K562 (cell line): ENCODE measurements at places on chromosomes 6 and 20. TPM values are rescaled to one million over a fixed set of nuclear protein-coding genes. Genes with fewer than 3 reads are reported as not detected.

The TMEM74B gene
- 18.3 and 18.5 TPM in 2 replicates for total RNA-seq

DNA sequence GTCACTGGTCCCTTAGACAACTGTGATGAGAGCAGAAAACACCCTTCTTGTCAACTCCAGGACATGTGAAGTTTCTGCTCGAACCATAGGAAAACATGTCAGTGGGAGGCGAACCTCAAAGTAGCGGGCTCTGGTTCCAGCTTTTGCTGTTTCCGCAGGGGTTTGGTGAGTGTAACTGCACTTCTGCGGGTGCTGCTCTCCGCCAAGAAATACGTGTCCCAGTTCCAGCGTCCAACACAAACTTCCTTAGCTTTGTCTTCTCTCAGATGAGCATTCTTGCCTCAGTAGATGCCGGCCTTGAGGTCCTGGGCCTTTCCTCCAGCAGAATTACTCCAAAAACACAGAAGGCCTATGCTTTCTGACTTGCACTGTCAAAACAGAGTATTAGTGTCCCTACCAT is 156.3 kb downstream of the FNDC1 start:
- DNase-seq = no peak

The EBF4 gene
- not detected in 2 replicates for total RNA-seq

The PRSS35 gene
- not detected in 2 replicates for total RNA-seq

The OTOR gene
- not detected in 2 replicates for total RNA-seq

- no peak for DNase-seq
Measured at GRCh38 chr20:59718751-59719150, 114.4 kb downstream of the PHACTR3 start.

DNA sequence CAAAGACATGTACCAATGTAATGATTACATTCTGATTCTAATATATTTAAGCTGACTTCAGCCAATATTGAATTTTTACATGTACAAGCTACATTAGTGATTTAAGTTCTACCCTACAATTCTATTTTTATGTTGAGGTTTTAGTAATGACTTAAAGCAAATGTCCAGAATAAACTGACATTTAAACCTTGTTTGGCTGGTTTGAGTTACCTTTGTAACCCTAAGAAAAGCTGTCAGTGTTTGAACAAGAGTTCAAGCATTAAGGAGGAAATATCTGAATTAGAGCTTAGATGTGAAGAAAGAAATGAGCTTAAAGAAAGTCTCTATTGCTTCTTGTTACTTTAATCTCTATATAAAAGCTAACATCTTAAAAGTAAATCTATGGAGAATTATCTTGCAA is 710.6 kb upstream of the EPHA7 start:
- DNase-seq = no peak

DNA sequence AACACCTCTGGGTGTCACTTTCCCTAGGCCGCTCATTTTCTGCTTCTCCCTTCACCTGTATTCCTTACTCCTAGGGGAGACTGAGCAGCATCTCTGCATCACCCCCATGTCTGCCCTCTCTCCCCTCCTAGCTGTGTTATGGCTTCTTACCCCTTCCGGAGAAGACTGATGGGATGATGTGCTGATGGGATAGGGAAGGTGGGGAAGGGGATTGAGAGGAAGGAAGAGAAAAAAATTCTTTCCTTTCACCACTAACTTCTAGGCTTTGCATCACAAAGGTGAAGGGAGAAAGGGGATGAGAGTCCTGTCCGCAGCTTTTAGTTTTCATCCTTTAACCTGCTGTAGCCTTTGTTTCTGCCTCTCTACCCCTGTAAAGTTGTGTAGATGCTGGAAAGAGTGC is 26.7 kb downstream of the AKAP7 start:
- no peak for DNase-seq

- no peak for DNase-seq
Measured at GRCh38 chr6:82074556-82074955, 173.0 kb downstream of the IBTK start.

DNA sequence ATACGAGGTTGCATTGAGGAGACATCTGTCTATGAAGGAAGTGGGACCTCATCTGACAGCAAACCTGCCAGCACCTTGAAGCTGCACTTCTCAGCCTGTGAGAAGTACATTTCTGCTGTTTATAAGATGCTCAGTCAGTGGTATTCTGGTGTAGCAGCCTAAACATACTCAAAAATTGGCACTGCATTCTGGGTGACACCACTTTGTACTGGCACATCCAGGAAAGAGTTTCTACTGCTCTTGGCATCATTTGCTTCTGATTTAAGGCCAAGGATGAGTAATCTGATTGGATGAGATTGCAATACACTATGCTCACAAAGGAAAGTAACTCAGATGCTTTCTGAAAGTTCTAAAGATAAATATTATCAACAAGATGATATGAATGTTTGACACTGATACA is 275.4 kb upstream of the TFAP2D start:
- no peak for DNase-seq

The SMIM8 gene
- total RNA-seq = 13.7 and 13.9 TPM in 2 replicates

DNA sequence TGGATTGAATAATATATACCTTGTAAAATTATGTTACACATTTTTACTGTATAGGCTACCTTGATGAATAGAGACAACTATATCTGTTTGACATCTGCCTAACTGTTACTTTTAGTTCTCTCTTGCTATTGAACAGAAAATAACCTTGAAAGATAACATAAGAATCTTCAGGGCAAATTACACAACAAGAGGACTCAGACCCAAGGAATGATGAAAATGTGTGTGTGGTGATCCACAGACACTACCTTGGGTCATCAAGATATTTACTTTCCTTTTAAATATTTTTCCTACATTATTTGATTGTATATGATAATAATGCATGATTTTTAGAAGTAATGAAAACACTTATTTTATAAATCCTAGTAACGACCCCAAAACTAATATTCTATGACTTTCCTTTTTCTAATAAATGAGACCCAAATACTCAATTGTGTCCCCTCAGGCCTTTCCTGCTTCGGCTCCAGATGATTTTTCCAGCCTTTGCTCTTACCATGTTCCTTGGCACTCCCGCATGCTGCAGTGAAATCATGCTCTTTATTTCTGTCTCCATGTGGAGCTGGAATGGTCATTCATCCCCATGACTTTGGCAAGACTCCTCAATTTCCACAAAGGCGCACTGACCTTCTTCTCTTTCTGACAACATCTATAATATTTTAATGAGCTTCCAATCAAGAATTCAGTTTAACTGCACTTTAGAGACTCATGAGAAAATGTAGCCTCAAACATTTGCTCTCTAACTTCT is 187.6 kb downstream of the EPM2A start:
- no peak for DNase-seq
